ENCODE measurements at places on chromosomes 6 and 20.

DNA sequence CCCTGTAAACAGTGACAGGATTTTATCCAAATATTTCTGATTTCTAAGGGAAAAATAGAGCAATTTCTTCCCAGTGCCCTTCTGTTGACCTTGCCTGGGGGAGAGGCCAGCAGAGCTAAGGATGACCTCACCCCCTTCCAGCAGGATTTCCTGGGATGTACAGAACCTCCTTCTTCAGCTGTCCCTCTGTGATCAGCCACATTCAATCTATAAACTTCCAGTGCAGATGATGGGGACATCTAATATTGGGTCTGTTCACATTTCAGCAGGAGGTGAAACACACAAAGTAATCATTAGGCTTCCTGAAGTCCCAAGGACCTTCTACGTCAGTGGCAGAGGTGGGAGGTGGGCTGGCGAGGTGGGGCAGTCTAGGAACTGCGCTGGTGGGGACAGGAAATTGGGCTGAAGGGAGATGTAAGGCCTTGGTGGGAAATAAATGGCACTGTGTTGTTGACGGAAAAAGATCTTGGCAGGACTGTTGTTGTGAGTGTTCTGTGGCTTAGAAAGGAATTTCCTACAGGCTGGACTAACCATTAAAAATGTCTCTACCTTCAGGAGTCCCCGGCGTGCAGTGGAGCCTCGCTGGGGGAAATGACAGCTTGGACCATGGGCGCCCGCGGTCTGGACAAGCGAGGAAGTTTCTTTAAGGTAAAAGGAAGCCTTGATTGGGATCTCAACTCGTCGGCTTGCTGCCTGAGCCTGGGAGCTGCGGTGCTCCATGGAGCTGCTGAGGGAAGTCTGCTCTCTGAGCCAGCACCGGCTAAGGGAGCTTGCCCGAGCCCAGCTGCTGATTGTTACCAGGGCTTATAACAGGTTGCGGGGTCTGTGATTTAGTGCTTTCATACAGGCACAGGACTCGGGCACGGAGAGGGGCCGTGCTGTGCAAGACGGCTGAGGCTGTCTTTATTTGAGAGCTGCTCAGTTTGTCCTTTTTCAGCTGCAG, 127.9 kb upstream of the NAA20 start:
- no peak for DNase-seq

- DNase-seq = no peak
These were observed 63.9 kb upstream of the CDYL start for GRCh38 chr6:4712291-4712690.

DNA sequence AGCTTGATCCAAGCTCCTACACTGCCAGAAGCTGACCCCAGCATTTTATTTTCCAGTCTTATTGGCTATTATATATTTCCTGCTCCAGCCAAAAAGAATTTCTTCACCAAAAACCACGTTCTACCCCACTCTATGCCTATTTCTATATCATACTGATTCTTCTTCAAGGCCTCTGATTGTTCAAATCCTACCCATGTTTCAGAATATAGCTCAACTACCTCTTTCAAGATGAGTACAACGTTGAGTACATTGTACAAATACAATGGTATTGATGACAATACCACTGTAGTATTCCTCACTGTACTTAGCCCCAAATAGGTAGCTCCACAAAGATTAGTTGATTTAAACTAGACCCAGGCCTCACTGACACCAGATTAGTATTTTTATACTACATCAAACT, 31.0 kb downstream of the ASCC3 start:
- DNase-seq = no peak

GRCh38 chr6:19410481-19410880, 426.7 kb upstream of the ID4 start:
- no peak for DNase-seq

GRCh38 chr6:161261325-161261724, 12.5 kb downstream of the AGPAT4 start:
- no peak for DNase-seq

- DNase-seq = no peak
These were observed 636.8 kb downstream of the PRKN start for GRCh38 chr6:162090734-162091133.

DNA sequence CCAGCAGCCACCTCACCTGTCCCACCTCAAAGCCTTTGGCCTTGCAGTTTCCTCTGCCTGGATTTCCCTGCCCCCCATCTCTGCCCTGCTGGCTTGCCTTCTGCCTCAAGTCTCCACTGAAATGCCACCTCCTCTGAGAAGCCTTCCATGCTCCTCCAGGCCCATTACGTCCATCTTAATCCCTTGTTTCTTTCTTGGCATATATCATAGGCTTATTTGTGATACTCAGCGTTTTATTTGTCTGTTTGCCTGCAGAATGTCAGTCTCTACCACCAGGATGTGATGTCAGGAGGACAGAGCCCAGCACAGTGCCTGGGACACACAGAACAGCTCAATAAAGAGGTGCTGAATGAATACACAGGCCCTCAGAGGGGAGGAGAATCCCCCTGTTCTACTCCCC, 24.4 kb upstream of the TLDC2 start:
- DNase-seq = no peak

DNA sequence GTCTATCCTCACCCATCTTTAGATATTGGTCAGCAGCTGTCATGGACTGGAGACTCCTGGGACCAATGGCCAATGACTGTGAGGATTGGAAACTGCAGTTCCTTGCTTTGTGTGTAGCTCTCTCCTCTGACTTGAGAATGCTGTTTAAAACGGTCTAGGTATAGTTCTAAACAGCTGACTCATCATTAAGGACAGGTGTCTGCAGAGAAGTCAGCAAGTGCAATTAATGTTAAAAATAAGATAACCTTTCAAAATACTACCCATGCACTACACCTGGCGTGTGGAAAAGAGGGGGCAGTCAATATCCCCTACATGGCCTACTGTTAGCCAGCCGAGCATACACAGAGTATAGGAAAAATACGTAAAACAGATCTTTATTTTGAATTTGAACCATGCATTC, 115.4 kb upstream of the TAB2 start:
- DNase-seq = no peak

DNA sequence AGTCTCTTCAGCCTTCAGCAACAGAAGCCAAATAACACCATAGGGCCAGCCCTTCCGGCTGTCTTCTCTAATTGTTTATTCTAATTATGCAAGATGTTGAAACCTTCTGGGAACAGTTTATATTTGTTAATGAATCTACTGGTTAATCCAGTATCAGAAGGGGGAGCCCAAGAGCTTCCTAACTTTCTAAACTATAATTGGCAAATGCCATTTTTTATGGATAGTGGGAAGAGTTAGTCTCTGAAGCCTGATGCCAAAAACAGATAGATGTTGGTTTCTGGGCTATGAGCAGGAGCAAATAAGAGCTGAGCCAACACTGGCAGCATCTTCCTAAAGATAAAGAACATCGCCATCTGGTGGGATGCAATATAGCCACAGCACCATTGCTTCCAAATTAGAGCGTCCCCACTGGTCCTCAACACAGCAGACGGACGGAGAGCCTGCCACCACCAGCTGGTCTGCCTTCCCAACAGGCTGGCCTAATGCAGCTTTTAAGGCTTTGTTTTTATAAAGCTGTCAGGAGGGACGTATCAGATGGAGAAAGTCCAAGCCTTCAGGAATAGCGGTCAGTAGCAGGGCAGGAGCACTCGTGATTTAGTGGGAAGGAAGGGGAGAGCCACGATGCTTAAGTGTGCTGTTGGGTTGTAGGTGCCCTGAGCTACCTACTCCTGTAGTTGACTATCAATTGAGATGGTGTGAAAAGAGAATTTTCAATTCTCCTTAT, 118.8 kb downstream of the RALGAPA2 start:
- peak; percentile 14 for DNase-seq

- no peak for DNase-seq
These were observed 49.3 kb upstream of the SCAF8 start for GRCh38 chr6:154683756-154684523.

DNA sequence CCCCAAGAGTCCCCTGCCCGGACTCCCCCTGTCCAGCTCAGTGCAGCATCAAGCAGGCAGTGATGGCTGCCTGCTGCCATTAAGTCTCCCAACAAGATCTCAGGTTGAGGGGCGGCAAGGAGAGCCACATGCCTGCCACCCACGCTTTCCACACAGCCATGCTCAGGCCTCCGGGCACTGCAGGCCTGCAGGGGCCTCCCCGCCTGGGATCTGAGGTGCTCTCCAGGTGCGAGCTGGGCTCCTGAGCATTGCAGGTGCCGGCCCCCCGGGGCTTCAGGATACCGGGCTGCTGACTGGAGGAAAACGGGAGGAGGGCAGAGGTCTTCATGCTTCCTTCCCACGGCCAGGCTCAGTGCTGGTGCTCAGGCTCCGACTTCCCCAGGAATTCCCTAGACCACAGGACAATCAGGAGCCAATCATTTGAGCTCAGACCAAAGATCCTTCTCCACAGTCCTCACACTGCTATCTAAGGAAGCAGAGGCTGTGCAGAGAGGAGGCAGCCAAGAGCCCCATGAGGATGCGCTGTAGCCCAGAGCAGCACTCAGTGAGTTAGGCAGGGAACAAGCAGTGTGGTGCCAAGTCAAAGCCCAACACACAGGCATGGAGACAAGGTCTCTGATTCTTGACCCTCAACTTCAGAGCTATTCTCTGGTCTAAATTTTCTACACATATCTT, 52.7 kb downstream of the PYGB start:
- DNase-seq = no peak

DNA sequence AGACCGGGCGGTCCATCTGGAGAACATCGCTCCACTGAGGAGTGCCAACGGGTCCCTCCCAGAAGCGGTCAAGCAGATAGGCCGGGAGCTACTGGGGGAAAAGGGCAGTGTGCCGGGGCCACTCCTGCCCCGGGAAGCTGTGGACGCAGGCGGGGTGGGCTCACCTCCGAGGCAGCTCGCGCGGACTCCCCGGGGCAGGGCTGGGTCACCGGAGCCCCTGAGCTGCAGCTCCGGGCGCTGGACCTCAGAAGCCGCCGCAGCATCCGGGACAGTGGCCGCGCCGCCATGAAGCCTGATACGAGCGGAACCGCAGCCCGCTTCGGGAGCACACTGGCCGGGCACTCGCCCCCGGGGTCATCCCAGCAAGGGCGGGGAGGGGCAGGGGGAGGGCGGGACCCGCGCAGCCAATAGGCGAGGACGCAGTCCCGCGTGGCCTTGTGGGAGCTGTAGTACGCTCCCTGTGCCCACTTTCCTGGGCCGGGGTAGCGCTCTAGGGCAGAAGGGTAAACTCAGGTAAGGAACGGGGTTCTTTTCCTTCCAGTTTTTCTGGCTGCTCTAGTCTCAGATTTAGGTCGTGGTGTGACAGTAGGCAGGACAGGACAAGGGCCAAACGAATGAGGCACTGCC, at the start of gene MOCS1:
MOCS1 (minus strand) TSS at position 332 of the 627 bp plus-strand sequence; CDS start at position 287, 45 bp downstream.
- DNase-seq = peak; percentile 63

GRCh38 chr6:148750838-148751792, 4.3 kb downstream of the UST start:
- no peak for DNase-seq

GRCh38 chr6:38997128-38997761, 51.3 kb upstream of the GLP1R start:
- DNase-seq = peak; percentile 25

GRCh38 chr6:2103765-2104523, 141.5 kb downstream of the GMDS start:
- DNase-seq = peak; percentile 50

GRCh38 chr6:138691595-138692057, 81.9 kb upstream of the CCDC28A start:
- no peak for DNase-seq

DNA sequence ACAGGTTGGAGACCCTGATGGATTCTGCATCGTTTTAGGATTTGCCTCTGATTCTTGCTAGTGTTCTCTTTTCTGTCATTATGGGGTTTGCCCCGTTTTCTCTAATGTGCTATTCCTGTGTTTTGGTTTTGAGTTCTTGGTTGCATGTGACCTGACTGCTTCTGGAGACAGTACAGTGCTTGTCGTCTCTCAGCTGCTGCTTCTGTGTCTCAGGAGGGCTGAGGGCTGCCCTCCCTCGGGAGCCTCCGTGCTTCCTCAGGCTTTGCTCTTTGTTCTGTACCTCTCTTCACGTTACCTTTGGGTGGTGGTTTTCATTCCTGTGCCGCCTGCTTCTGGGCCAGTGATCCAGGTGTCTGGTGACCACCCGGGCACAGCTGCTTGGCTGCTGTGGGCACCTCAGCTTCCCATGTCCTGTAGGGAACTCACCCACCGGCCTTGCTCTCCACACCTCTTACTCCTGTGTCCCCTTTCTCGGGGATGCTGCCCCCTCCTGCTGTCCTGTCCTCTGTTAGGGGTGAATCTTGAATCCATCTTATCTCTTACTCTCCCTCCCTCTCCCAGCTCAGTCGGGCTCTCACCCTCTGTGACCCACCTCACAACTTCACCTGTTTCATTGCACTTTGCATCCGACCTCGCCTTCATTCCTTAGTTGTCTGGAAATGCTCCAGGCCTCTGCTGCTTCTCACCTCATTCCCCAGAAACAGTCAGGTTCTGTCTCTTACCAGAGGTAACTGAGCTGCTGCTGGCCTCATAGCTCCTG, 33.2 kb downstream of the PANK2 start:
- DNase-seq = no peak

DNA sequence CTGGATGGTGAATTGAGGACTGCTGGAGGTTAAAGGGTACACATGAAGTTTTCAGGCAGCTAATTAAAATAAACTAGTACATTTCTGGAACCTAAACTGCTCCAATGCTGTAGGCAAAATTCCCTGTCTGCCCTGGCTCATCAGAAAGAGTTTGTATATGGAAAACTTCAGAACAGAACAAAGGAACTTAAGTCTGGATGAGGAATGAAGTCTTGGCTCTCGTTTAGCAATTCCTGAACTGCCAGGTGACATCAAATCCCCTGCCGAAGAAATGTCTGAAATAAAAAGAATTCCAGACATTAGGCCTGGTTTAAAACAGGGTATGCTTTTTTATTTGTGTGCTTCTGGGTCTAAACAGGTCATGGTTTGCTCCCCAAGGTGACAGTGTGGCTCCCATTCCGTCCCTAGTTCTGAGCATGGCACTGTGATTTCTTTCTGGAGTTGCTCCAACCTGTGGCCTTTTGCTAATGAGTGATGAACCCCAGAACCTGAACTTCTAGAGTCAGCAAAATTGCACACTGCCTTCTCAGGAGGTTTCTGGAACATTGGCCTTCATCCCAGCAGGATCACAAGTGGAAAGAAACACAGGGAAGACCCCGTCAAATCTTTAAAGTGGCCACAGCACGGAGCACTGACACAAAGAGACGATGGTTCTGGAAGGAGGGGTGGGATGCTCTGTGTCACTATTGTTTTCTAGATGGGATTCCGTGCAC, 129.4 kb upstream of the NAA20 start:
- DNase-seq = no peak

- no peak for DNase-seq
These were observed 72.1 kb downstream of the NKAIN2 start for GRCh38 chr6:123875784-123876183.

All from Jurkat, Clone E6-1 (cell line).